ENCODE measurements at places on chromosomes 4 and X.

GRCh38 chr4:143599827-143600226 is 86.3 kb downstream of the SMARCA5 start:
- DNase-seq, result no peak

GRCh38 chr4:119321921-119322687 is at the start of gene FABP2:
FABP2 (minus strand) TSS chr4:119322138; CDS start chr4:119322102, 36 bp downstream.
- no peak for DNase-seq

- no peak for DNase-seq
Measured at GRCh38 chrX:63283348-63283747, 67.8 kb downstream of the SPIN4 start.

DNA sequence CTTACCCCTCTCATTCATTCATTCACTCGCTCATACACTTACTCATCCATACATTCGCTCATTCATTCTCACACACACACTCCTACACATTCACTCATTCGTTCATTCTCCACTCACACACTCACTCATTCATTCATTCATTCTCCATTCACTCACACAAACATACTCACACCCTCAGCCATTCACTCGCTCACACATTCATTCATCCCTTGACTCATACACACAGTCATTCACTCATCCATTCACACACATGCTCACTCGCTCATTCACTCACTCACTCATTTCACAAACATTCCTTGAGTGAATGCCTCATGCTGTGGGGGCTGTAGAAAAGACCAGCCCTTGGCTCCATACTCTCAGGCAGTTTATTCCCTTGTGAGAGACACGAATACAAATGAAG is 151.1 kb upstream of the MAMLD1 start:
- no peak for DNase-seq

- DNase-seq, result no peak
Measured at GRCh38 chr4:110623718-110624397, 981 bp upstream of the PITX2 start.

DNA sequence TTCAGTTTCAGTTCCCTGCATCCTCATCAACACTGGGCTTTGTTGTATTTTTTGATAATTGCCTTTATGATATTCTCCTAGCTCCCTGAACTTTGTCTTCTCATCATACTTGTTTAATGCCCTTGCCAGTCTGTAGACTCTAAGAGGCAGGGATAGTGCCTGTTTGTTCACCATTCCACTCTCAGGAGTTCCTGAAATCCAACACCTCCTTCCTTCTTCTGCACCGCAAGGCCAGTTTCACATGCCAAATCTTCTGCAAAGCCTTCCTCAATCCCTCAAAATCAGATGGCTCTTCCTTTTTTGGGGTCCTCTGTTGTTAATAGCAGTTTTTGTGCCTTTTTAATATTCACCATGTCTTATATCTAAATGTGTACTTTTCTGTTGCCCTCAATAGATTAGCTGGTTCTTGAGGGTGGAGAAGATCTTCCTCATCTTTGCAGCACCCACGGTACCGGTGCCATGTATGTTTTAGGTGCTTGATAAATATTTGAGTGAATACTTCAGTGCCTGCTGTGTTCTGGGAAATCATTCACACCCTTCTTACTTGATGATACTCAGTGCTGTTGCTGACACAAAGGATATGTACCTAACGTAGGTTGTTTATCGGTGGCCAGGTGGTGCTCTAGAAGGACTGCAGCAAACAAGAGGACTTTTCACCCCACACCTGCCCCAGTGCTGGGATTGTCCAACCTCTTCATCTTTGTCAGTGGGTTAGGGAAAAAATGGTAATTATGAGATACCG is 85.3 kb upstream of the LIMCH1 start:
- no peak for DNase-seq

DNA sequence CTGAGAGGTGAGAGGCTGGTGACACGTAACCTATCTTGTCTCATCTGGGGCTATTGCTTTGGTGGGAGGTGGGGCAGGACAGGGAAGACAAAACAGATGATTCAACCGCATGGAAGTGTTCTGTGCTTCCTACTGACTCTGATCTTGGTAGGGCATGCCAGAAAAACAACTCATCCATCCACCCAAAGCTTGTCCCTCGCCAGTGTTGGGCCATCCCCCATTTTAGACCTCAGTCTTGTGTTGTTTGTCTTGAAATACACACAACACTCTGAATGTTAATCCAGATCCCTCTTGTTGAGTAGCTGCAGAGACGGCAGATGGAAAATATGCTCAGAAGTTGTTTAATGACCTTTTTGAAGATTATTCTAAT is 377 bp downstream of the CHRNA9 start:
- DNase-seq, result no peak

- DNase-seq, result no peak
Measured at GRCh38 chrX:73830489-73831414, 267.8 kb downstream of the CHIC1 start.

DNA sequence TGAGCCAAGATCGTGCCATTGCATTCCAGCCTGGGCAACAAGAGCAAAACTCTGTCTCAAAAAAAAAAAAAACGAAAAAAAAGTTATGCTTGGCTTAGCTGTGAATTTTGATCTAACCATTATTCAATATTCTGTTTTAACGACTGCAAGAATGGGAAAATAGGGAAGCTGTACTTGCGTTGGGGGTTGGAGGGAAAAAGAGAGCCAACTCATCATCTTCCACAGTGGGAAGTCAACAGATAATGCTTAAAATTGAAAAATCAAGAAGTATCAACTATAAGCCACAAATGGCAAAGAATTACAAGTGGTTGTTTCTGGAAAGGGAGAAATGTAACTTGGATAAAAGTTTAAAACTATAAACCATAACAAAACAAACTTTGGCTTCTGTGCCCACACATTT is 2.9 kb downstream of the TEC start:
- no peak for DNase-seq

GRCh38 chr4:96602661-96603060 is 762.8 kb downstream of the PDHA2 start:
- DNase-seq, result no peak

- DNase-seq, result no peak
Measured at GRCh38 chrX:129925305-129926092, 19.5 kb downstream of the UTP14A start.

DNA sequence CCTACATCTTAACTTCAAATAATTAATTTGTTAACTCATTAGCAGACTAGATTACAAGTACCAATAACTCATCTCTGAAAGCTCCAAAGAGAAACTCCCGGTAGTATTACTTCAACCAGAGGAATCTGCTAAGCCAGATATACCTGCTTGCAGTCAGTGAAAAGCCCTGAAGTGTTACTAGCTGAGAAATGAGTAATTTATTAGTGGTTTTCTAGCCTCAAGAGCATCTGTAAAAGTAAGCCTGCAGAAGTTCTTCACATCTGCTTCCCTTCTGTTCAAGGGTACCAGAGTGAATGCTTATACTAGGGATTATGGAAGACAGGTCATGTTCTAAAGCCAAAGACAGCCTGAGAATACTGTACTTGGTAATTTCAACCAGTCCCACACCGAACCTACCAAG is 34.7 kb downstream of the IRS4 start:
- no peak for DNase-seq

DNA sequence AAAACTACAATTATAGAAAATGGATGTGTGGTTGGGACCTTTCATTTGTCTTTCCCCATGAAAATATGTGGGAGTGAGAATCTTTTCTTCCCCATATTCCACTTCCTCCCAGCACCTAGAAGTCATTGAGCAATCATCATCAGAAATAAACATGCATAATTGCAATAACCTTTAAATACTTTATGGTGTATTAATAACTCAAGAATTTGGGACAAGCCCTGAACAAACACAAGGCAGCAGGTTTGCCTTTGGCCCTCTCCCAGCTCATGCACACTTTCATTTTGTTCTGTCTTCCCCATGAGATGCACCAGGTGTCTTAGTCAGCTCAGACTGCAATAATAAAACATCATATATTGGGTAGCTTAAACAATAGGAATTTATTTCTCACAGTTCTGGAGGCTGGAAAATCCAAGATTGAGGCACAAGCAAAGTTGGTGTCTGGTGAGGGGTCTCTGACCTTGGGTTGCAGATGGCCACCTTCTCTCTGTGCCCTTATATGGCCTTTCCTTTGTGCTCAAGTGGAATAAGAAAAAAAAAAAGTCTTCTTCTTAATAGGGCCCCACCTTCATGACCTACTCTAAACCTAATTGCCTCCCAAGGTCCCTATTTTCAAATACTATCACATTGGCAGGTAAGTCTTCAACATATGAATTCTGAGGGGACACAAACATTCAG is 34.7 kb upstream of the TMEM184C start:
- no peak for DNase-seq

- no peak for DNase-seq
Measured at GRCh38 chrX:119583431-119584059, 9.2 kb downstream of the UBE2A start.

GRCh38 chr4:173748353-173748752 is 218.3 kb upstream of the HAND2 start:
- no peak for DNase-seq
